ENCODE measurements at places on chromosomes 2 and 18.

GRCh38 chr18:68962623-68963022 lies 164.7 kb downstream of the CCDC102B start:
- DNase-seq: no peak

DNA sequence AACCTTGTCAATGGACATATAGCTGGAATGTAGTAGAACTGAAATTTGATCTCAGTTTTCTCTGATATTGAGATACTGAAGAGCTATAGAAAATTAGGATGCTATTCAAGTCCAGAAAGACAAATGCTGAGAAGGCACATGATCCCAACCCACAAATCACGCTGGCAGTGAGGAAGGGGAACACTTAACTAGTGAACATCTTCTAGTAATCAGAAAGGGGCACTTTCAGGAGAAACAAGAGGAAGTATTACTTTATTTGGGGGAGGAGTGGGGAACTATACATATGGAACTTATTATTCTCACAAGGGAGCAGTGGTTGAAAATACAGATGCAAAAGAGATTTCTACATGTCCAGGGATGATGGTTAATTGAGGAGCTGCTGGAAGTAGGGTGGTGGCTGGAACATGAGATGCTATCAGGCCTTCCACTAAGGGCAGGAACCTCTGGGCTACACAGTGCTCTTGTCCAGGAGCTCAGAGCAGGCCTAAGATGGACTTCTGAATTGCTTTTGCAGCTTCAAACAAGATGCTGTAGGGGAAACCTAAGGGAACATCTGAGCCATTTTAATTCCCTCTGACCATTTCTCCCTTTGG lies 79.3 kb downstream of the TGFA start:
- no peak for DNase-seq

DNA sequence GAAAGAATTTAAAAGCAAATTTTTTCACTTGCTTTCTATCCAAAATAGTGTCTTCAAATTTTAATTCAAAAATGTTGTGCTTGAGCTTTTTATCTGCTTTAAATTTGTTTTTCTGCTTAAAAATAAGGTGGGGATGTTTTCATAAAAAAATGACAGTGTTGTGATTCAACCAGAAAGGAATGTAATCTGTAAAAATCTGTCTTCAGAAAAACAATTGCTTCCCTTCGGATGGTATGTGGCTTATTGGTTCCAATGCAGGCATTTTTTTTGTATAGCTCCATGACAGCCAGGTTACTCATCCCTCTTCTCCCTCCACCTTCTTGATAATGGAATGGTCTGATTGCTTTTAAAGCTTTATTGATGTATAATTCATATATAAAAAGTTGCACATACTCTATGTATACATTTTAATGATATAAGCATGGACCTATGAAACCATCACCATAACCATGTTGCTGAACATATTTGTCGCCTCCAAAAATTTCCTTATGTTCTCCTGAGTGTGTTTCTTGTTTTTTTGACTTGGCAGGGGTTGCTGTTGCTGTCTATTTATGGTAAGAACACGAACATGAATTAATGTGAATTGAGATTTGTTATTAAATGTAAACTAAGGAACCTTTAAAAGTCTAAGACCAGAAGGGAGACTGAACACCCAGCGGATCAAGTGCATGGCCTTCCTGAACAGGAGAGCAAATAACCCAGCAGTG lies 363.7 kb upstream of the SPHKAP start:
- no peak for DNase-seq

GRCh38 chr18:50192995-50193795 lies 1.8 kb downstream of the MYO5B start:
- DNase-seq: no peak

GRCh38 chr2:6787376-6787775 lies 78.3 kb downstream of the CMPK2 start:
- no peak for DNase-seq
